ENCODE measurements at places on chromosomes 7 and 10. TPM values are rescaled to one million over a fixed set of nuclear protein-coding genes. Genes with fewer than 3 reads are reported as not detected.

DNA sequence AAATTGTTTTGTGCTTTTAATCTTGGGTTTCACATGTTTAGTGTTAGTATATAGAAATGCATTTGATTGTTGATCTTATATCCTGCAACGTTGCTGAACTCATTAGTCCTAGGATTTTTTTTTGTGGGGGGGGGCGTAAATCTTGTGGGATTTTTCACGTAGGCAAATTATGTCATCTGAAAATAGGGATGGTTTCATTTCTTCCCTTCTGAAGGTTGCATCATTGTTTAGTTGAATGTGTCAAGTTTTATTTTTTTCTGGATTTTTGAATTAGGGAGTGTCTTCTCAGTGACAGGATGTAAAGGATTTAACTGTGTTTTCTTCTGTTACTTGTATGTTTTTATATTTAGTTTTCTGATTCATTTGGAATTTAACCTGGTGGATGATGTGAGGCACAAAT is 26.7 kb downstream of the MKLN1 start:
- DNase-seq: no peak

Gene CHAT
- total RNA-seq: not detected

- DNase-seq: no peak
Observed at GRCh38 chr10:117997673-117998072, 49.1 kb downstream of the RAB11FIP2 start.

- DNase-seq: no peak
Observed at GRCh38 chr7:147639037-147639436, 951.5 kb upstream of the C7orf33 start.

Gene NPFFR1
- 0.03 TPM for total RNA-seq

GRCh38 chr7:10474048-10474447 is 499.6 kb upstream of the PHF14 start:
- DNase-seq: no peak

Gene PTPN20
- 19.3 TPM for total RNA-seq

Gene SPDYE16
- not detected for total RNA-seq

- no peak for DNase-seq
Observed at GRCh38 chr10:31352436-31353226, 33.6 kb downstream of the ZEB1 start.

Gene MINDY4
- total RNA-seq: 2.8 TPM

Gene TMEM229A
- total RNA-seq: not detected

Gene CFAP69
- 1.3 TPM for total RNA-seq

GRCh38 chr10:102645388-102645740 is 1.1 kb downstream of the TRIM8 start:
- DNase-seq: peak; percentile 88

Data from Right ventricle myocardium superior (tissue), 1 donor.